ENCODE measurements at places on chromosomes 1 and 21. TPM values are rescaled to one million over a fixed set of nuclear protein-coding genes. Genes with fewer than 3 reads are reported as not detected.

The CCDC190 gene
- not detected for total RNA-seq

The NR1I3 gene
- total RNA-seq = not detected

The PCSK9 gene
- 26.1 TPM for total RNA-seq

The DONSON gene
- 26.2 TPM for total RNA-seq

The MATN1 gene
- total RNA-seq = 0.18 TPM

The CNKSR1 gene
- 33.3 TPM for total RNA-seq

The AMY2A gene
- total RNA-seq = not detected

The SOX13 gene
- 64.5 TPM for total RNA-seq

The DNAJC6 gene
- 14.0 TPM for total RNA-seq

The FNDC5 gene
- 7.2 TPM for total RNA-seq

The HSPG2 gene
- total RNA-seq = 242 TPM

The DCDC2B gene
- not detected for total RNA-seq

The DDAH1 gene
- total RNA-seq = 16.3 TPM

The KRTAP12-2 gene
- not detected for total RNA-seq

The TFF3 gene
- total RNA-seq = 5.2 TPM

The IL20 gene
- not detected for total RNA-seq

The ARHGEF16 gene
- total RNA-seq = 64.7 TPM

The KRTAP10-9 gene
- total RNA-seq = not detected

The TSEN15 gene
- 20.7 TPM for total RNA-seq

The BPNT1 gene
- total RNA-seq = 15.2 TPM

The KIAA1614 gene
- total RNA-seq = 4.7 TPM

The NVL gene
- 29.1 TPM for total RNA-seq

The PTGER3 gene
- 0.18 TPM for total RNA-seq

The CFHR3 gene
- total RNA-seq = not detected

The FMO1 gene
- total RNA-seq = not detected

The HHIPL2 gene
- total RNA-seq = 0.45 TPM

The CYP4A11 gene
- total RNA-seq = 2.1 TPM

The MCOLN3 gene
- 10.1 TPM for total RNA-seq

The FCRLB gene
- 0.22 TPM for total RNA-seq

The NFASC gene
- 31.6 TPM for total RNA-seq

The MROH9 gene
- total RNA-seq = not detected

Measured in endodermal cell (in vitro differentiated cells).